Choroid plexus epithelial cell (primary cell): ENCODE measurements at places on chromosomes 7 and 10.

GRCh38 chr10:102604439-102604841 is 39.8 kb upstream of the TRIM8 start:
- peak; percentile 71 for DNase-seq

DNA sequence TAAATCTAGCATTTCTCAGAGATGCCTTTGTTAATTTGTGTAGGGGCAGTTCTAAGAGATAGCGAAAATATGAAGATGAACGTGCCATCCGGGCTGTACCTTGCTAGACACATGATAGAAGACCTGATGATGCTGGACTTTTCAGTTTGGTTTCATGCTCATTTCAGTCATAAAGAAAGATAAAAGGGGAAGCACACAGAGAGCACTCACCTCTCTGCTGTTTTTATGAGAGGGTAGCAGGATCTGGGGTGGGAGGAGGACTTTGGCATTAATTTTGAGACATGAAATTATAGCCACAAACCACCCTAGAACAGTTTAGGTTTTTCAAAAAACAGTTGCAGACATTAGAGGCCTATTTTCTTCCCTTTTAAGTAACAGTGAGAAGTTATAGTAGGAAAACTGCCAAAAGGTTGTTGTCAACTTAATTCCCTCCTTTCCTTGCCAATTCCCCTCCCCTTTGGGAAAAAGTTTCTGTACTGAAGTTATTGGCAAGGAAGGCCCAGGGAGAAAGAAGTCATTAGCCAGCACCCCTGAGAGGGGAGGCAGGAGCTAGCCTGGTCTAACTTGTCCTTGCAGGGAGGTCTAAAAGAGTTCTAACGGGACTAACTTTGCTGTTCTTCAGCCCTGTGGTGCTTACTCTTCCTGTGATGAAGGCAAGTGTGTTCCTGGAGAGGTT is 2.6 kb downstream of the ST7 start:
- no peak for DNase-seq

DNA sequence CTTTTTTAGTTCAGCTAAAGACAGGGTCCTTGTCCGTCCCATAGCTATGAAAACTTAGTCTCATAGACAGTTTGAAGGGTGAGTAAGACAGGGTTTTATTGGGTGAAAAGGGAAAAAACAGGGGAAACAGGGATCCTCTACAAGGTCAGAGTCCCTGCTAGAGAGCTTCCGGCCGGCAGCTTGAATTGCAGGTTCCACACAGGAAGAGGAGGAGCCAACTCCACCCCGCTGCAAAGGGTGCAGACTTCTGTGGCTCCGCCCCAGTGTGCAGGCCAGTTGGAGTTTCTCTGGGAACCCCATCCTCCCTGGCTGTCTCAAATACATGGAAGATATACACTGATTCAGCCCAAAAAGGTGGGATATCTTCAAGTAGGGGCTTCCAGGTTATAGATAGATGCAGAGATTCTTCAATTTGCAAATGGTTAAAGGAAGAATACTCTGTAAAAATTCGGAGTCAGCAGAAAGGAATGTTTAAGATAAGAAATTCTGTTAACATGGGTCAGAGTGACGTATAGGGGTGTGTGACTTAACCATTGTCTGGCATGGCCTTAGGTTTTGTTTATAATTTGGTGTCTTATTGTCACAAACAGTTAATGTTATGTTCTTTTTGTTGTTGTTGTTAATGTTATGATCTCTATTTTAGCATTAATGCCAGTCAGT is 34.6 kb upstream of the HECW1 start:
- peak; percentile 36 for DNase-seq

GRCh38 chr10:127408733-127409132 is 140.4 kb upstream of the NPS start:
- no peak for DNase-seq

- DNase-seq = no peak
These were observed 904.9 kb downstream of the IPMK start for GRCh38 chr10:57362811-57363210.

- no peak for DNase-seq
These were observed 244.5 kb upstream of the PTER start for GRCh38 chr10:16192337-16192736.

DNA sequence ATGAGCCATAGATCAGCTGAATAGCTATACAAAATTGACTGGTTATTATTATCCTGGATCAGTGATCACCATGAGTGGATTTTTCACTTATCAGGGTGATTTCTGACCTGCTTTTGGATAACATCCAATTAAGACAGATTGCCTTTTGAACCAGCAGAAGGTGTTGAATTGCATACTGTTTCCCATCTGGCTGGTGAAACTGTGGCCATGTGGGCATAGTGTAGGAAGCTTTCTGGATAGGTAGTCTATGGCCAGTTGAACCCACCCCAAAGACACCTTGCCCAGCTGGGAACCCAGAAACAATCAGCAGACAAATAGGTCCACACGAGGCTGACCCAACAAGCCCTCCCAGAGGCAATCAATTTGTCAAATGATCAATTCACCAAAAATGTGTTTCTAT is 29.3 kb downstream of the DNAJC12 start:
- no peak for DNase-seq

- no peak for DNase-seq
These were observed 85.9 kb downstream of the GPR37 start for GRCh38 chr7:124679586-124680225.

GRCh38 chr7:99244939-99245338 is 27.7 kb upstream of the MYH16 start:
- no peak for DNase-seq

DNA sequence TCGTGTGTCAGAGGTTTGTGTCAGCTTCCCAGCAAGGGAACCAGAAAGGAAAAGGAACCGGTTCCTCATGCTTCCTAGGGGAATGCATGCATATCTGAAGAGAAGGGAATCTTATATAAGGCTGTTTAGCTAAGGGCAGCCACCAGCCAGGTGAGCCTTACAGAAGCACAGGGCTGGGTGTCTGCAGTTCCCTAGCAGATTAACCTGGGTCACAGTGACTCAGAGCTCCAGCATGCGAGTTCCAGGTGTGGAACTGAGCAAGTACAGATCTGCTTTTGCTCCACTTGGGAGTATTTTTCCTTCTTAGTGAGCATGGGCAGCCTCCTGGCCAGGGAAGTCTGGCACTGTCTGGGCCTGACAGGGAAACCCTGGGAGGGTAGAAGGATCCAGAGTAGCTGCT is 957 bp upstream of the ANKRD2 start:
- no peak for DNase-seq

- DNase-seq = peak; percentile 79
These were observed 8.0 kb downstream of the RSU1 start for GRCh38 chr10:16809074-16809718.

DNA sequence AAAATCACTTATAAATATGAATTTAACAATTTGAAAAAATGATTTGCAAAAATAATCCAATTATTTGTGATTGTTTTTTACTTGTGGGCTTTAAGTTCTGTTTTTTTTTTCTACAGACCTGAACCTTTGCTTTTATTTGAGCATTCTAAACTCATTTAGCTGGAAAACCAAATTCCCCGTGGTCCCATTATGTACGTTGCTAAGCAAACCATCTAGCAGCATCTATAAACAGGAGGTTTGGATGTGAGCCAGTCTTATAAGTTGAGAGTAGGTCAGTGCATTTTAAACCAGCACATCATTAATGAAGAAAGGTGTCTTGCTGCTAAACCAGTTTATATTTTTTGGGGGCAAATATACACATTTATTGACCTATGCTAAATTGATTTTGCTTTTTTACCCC is 77.3 kb downstream of the LRRN3 start:
- DNase-seq = peak; percentile 66

DNA sequence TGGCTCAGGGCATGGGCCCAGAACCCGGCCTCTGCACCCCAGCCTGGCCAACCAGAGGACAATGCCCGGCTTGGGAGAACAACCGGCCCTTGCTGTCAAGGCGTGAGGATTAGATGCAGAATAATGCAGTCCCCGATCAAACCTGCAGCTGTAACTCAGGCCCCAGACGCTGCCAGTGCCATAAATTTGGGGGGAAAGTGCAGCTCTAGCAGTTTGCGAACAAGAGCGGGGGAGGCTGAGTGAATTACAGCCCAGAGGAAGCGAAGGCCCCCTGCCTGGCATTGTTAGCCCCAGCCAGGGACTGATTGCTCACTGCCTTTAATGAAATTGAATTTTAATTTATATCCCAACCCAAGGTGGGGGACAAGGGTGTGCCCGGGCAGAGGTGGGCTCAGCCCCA is 38.0 kb upstream of the GNA12 start:
- no peak for DNase-seq

DNA sequence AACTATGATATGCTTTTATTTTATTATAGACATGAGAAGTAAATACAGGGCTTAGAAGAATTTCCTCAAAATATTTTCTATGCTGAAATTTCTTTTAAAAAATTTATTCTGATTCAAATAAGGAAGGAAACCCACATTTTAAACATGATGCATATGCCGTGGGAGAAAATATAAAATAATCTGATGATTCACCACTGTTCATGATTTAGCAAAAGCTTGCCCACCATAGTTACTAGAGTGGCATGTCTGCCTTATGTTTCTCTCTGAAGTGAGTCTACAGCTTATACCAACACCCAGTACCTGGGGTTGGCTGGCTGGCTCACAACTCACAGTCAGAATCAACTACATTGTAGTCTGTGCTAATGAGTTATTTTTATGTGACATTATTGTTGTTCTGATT is 102.0 kb downstream of the GNAI1 start:
- no peak for DNase-seq

GRCh38 chr10:18155321-18155720 is 15.1 kb downstream of the CACNB2 start:
- DNase-seq = no peak

DNA sequence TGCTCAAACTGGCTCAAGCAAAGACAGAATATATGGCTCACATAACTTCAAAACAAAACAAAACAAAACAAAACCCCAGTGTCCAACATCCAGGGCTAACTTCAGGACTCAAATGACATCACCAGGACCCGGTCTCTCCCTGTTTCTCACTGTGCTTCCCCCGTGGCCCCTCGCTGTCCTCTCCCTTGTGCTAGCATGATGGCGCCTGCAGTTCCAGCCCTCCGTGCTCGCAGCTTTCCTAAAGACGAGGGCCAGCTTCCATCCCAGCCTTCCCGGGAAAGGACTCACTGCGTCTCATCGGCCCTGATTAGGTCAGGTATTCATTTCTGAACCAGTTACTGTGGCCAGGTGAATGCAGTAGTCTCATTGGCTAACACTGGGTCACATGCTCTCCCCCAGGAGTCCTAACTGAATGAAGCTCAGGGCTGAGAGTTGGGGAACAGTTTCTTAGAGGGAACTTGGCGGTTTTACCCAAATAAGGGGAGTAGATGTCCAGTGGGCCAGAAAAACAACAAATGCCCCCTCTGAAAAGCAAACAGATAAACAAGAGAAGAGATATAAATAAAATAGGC is 33.0 kb upstream of the CTBP2 start:
- no peak for DNase-seq
